ENCODE measurements at places on chromosomes 7 and 10.

- no peak for DNase-seq
Observed at GRCh38 chr7:77428777-77429231, 12.7 kb upstream of the GSAP start.

DNA sequence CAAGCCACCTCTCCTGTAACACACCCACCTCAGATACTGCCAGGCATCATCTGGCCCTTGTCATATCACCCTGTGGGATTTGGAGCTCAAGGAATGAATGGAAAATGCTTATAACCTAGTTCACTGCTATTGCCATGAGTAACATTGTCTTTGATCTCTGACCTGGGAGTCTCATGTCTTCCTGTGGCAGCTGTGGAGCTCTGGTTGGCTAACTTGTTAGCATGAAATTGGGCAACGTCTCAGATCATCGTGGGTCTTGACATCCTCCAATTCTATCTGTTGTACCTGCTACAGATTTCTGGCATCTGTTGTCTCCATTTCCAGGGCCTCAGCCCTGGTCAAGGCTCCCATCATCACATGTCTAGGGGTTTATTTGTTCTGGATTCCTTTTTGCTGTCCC is 2.2 kb upstream of the TMEM270 start:
- no peak for DNase-seq

- no peak for DNase-seq
Observed at GRCh38 chr10:28400176-28400575, 97.3 kb upstream of the MPP7 start.

DNA sequence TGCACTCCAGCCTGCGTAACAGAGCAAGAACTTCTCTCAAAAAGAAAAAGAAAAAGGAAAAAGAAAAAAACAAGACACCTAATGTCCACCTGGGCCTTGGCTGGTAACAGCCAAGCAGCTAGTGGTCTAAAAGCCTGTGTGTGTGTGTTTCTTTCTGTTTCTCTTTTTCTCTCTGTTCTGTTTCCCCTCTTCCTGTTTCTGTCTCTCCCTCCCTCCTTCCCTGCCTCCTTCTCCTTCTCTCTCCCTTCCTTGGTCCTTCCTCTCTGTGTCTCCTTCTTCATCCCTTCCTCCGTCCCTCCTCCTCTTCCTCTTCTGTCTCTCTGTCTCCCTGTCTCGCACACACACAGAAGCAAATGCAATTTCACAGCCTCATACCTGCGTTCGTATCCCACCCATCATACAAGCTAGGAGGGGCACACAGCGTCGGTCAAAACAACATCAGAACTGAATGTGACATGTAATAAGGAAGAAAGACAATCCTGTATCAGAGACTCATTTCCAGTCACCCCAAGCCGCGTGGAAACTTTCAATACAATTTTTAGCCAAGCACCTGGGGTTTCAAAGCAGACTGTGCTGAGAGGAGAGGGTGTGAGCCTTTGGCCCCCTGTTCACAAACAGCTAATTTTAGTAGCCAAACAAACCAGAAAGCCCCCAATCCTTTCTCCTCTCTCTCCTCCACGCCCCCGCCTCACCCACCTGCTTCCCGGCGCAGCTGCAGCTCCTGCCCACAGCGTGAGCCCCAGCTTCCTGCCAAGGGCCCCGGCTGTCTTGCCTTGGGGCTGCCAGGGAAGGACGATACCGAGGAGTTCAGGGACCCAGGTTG is 50.2 kb upstream of the GNA12 start:
- DNase-seq, result no peak

DNA sequence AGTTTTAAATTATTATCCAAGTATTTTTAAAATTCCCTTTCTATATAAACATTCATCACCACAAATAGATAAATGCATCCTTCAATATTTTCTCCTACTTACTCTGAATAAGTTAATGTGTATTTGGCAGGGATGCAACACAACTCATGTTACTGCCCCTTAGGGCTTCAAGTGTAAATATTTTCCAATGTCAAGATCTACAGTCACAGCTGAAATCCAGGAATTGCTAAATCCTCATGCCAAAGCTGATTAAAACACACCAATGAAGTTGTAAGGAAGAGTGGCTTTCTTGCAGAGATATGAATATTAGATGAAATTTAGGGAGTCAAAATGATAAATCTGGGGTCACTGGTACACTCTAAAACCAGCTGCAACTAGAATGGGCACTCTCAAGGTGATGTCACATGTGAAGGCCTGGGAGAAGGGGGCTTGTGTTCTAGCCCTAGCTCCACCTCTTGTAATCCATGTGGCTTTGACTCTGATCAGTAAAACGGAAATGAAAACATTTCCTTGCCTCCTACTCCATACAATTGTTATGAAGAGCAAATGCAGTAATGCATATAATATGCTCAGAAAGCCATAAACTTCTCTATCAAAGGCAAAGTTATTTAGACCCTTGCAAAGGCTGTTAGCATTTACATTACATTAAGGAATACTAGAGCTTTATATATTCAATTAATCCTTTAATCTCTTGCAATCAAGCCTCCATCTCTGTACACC is 228.1 kb upstream of the NFE2L3 start:
- no peak for DNase-seq

DNA sequence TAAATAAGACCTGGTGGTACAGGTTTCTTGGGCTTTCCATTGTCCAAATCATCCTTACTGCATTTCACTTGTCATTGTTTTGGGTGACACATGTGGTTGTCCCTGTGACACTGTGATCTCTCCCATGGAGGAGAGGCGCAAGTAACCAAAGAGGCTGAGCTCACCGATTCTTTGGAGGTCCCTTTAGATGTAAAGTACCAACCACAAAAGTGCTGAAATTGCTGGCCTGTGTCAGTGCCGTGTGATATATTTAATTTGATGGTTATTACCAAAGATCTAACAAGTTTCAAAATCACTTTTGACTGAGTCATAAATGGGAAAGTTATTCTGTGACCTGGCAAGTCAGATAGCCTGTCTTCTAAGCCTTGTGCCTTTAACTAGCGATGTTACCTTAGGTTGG is 19.4 kb downstream of the MCM10 start:
- DNase-seq, result no peak

DNA sequence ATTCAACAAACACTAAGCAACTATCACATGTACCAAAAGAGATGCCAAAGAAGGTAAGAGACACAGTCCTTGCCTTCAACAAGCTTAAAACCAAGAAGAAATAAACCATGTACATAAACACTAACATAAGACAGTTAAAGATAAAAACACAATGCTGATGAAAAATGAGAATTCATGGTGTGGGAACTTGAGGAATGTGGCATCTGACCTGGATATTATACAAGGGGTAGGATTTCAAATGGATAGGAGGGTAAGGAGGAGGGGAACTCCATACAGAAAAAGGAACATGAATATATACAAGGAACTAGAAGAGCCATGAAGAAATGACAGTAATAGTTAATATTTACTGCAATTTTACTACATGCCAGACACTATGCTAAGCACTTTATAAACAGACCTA is 11.0 kb downstream of the HIBADH start:
- DNase-seq, result peak; percentile 35

DNA sequence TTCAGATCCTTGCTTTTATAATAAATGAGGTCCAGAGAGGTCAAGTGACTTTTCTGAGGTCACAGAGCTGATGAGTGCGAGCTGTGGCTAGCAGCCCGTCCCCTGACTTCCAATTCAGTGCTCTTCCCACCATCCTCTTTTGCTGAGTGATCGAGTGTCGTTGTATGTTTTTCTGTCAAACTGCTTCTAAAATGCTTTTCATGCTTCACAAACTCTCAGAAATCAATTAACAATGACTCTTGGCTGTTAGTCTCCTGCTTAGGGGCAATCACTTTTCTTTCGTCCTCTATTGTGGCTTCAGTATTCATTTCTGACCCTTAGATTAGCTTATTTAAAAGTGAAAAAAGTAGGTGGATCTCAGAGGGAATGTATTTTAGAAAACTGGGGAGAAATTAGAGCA is 423.7 kb downstream of the DPP6 start:
- DNase-seq, result no peak
